ENCODE measurements at places on chromosomes 5 and 9.

DNA sequence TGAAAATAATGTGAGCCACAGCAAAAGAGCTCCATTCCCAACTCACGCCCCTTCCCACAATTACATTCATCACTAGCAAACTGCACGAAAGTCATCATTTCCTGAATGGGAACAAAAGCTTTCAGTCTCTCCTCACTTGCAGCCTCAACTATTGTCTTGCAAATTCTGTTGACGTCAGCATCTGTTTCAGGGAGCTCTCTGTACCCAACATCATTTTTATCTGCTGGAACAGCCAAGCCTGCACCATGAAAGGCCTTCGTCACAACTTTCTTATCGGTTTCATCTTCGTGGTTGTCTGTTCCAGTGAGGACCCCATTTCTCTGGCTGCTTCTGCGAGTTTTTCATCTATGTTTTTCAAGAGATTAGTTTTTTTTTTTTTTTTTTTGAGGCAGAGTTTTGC is 14.3 kb upstream of the RNF130 start:
- no peak for DNase-seq

DNA sequence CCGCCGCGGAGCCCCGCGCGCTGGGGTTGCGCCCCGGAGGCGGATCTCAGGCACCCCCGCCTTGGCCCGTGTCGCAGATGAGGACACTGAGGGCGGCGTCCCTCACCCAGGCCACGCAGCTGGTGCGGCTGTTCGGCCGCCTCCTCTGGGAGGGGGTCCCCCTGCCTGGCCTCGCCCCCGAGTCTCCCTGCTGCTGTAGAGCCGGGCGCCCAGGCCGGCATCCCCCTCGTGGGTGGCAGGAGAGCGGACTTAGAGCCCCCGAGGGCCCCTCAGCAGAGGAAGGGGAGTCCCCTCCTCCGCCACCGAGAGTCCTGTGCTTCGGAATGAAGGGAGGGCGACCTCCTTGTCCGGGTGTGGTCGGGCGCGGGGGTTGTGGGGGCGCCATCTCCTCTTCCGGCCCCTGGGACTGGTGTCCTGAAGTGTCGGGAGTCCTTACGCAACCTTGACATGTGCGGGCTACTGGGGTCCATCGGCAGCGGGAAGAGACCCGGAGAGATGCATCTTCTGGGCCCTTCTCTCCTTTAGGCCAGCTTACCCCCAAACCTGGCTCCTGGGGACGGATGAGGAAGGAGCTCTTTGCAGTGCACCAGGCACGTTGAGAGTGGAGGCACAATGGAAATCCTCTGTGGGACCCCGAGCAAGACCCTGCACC is 11.7 kb upstream of the EXOSC2 start:
- DNase-seq: no peak

GRCh38 chr9:125466411-125466810 is 204.8 kb downstream of the GAPVD1 start:
- no peak for DNase-seq

DNA sequence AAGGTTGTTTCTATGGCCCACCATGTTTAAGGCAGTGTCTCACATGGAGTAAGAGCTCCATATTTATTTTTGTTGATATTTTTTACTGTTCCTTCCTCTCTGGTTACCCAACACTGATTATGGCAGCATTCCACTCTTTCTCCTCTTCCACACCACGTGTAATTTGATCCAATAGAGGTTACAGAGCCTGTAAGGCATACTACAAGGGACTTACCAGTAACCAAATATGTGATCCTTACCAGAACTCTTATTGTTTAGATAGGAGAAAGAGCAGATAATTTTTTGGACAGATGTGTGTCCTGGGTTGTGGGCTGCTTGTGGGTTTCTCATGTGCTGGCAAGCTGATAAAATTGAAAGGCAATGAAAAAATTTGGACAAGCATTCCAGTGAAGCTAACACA is 261.3 kb downstream of the TMEM167A start:
- DNase-seq: no peak

GRCh38 chr5:168132241-168132641 is 159.2 kb upstream of the WWC1 start:
- no peak for DNase-seq

DNA sequence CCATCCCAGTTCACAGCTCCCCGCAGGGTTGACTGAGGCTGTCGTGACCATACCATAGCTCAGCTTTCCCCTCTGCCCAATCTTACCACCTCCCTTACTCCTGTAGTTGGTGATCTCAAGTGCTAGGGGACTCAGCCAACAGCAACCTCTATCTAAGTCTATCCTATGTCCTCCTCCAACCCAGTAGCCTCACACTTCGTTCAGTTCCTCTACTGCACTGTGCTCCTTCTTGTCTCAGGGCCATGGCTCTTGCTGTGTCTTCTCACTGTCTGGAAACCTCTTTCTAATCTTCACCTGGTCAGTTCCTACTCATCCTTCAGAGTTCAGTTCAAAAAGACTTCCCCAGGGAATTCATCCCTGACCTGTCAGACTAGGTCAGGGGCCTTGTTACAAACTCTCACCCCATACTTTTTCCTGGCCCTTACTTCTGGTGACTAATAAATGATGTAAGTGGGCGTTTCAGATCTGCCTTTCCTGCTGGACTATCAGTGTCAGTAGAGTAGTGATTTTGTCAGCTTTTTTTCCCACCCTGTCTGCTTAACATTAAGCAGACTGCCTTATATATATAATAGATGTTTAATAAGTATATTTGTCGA is 53.6 kb upstream of the NR3C1 start:
- DNase-seq: no peak

Data from activated gamma-delta T cell treated with Interleukin-2 at 50 U/mL for 16 hours (primary cell).